Breast epithelium (tissue), 4 donors: ENCODE measurements at places on chromosomes 1 and 21. TPM values are rescaled to one million over a fixed set of nuclear protein-coding genes. Genes with fewer than 3 reads are reported as not detected.

GRCh38 chr1:31793086-31793485 lies 22.7 kb downstream of the SPOCD1 start:
- no peak for DNase-seq

The LCE1F gene
- not detected for total RNA-seq

GRCh38 chr1:2466270-2466665 lies 9.8 kb upstream of the PLCH2 start:
- DNase-seq, result no peak

- no peak for DNase-seq
Observed at GRCh38 chr21:46041183-46041582, 56.7 kb upstream of the COL6A2 start.

DNA sequence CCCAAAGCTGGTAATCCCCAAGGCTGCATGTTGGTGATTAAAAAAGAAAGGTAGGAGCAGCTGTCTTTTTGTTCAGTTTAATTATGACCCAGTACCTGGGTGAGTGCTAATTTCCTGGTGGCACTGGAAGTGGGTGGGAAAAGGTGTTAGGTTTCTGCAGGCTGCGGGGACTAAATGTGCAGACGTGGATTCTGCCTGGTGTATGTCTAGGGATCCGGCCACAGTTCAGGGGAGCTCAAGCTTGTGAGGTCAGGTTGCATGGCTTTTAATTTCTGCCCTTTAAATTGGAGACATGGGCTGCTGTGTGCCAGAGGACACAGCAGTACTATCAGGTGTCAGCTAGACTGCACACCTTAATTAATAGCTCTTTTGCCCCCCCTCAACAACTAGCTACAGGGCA lies 20.3 kb upstream of the TBX19 start:
- DNase-seq, result no peak

GRCh38 chr1:18761948-18762840 lies 97.3 kb downstream of the TAS1R2 start:
- DNase-seq, result no peak

The DNASE2B gene
- total RNA-seq, result 7.2 TPM

DNA sequence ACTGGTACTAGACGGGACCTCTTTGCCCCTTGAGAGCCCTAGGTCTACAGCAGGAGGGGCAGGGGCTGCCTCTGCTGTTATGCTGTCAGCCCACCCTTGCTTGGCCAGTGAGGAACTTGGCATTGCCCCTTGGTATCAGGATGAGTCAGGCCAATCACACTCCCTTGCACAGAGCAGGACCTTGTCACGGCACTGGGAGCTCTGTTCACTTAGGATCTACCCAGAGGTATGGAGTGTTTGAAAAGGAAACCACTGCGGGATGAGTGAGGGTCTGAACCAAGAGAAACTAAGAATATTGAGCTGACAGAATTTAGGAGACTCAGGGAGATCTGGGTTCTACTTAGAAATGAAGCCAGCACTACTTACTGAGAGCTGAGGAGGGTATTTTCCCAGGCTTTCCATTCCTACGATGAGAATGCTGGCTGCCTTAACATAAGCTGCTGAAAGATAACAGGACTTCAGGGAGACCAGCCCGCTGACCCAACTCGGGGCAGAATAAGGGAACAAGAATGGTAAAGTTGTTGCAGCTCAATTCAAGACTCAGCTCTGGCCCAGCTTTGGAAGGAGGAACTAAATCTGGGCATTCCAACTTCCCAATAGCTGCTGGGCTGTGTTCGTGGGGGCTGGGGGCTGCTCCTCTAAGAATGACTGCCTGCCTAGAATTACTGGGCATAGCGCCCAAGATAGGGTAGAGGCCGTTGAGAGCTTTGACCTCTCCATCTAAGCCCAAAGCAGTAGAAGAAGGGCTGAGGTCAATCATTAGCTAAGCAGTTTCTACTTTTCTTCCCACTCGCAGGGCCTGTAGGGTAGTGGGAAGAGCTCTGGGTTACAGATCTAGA lies 1.5 kb downstream of the FABP3 start:
- DNase-seq, result no peak
